Stimulated activated CD4-positive, alpha-beta T cell treated with anti-CD3 and anti-CD28 coated beads, Interleukin-1b, Interleukin-23, amount 100 ng/mL, for 4 hours (primary cell): ENCODE measurements at places on chromosomes 4 and X.

GRCh38 chrX:39174772-39175417 is 373.6 kb downstream of the MID1IP1 start:
- no peak for DNase-seq

DNA sequence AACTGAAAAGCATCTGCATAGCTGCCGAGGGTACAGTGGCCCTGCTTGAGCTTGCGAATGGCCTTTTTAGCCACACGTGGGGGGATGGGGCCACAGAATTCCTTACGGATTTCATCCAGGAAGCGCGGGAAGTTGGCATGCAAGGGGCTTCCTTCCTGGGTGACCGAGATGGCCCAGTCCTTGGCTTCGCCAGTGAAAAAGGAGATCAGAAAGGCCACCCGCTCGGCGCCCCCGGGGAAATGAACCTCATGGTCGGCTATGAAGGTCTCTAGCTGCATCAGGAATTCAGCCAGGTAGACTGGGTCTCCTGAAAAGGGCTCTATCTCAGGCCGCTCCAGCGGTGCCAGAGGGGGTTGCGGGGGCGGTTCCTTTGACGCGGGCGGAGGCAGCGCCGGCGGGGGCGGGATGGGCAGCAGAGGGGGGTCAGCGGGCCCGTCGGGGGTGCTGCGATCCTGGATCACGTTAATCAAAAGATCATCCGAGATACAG is 909 bp downstream of the RTL5 start:
- DNase-seq = no peak

DNA sequence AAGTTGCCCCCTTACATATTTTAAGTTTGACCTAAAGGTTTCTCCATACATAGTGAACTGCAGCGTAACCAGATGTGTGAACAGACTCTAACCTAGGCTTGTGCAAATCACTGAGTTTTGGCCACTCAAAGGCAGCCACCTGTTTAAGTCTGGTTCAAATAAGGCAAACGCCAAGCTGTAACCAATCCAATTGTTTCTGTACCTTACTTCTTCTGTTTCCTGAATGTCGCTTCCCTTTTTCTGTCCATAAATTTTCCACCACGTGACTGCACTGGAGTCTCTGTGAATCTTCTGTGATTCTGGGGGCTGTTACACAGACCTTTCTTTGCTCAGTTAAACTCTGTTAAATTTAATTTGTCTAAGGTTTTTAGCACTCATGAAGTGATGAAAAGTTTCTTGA is 618.8 kb downstream of the GLUD2 start:
- no peak for DNase-seq

DNA sequence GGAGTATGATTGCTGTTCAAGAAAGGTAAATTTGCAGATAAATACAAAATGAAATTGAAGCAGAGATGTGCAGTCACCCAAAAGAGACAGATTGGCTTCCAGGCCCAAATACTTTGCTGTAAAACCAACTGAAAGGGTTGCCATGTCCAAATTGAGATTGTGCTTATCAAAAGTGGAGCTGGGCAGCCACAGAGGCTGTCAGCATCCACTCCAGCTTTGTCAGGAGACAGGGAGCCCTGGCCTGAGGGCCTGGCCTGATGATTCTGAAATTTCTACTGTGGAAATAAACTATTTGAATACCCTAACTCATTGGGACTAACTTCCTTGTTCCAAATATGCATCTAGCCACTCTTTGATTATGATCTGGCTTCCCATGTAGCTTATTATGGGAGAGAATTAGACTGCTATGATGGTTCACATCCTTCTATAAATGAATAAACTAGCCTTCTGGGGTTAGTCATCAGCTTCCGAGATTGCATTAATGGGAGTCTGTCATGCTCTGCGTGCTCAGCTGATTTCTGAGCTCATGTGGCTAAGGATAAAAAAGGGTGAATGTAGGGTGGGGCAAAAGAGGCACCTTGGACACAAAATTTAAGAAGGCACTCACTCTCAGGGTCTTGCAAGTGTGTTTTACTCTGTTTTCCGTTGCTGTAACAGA is 48.2 kb downstream of the SLC34A2 start:
- DNase-seq = no peak

- no peak for DNase-seq
Observed at GRCh38 chrX:18895189-18895951, 88.5 kb downstream of the PHKA2 start.

DNA sequence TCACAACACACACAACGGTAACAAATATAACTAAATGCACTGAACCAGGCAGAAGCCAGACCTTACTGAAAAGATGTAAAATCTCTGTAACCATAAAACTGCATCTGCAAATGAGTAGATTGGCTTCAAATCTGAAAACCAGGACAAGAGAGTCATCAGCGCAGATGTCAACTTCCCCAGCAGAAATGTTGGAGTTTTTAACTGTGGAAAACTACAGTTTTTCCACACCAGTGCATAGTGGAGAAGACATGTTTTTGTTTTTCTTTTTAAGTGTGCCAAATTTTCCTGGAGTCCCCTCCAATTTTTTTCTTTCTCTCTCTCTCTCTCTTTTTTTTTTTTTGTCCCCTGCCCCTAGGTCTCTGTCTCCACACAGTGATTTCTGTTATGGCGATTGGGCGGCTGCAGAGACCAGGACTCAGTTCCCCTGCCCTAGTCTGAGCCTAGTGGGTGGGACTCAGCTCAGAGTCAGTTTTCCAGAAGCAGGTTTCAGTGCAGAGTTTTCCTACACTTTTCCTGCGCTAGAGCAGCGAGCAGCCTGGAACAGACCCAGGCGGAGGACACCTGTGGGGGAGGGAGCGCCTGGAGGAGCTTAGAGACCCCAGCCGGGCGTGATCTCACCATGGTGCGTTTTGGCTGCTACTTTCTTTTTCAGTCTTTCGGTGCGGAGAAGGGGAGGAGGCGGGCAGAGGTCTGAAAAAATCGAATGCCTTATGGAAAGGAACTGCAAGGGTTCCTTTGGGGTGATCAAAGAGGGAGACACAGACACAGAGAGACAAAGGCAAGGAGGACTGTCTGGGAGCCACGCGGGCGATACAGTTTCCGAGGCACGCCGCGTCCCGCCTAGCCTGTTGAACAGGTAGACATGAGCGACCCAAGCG is at the start of gene GUCY1A1:
Gene GUCY1A1 (plus strand): TSS at position 505 of the 878 bp plus-strand sequence. CDS start 30,020 bp downstream, outside the sequence.
- DNase-seq = peak; percentile 0

DNA sequence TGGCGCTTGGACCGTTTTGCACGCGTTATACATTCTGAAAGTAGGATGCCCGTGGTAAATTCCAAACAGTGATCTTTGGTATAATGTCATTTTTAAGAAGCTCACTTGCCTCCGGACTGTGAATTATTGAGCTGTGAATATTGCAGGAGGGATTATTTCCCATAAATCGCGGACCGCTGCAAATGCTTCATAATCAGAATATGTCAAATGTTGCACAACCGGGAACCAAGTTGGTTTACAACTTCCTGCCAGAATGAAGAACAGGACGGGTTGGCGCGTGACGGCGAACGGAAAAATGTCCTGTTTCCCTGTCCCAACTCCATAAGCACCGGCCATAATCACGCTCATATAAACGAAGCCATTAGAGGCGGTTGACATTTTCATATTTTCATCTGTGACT is 67.6 kb downstream of the SHOX start:
- no peak for DNase-seq

DNA sequence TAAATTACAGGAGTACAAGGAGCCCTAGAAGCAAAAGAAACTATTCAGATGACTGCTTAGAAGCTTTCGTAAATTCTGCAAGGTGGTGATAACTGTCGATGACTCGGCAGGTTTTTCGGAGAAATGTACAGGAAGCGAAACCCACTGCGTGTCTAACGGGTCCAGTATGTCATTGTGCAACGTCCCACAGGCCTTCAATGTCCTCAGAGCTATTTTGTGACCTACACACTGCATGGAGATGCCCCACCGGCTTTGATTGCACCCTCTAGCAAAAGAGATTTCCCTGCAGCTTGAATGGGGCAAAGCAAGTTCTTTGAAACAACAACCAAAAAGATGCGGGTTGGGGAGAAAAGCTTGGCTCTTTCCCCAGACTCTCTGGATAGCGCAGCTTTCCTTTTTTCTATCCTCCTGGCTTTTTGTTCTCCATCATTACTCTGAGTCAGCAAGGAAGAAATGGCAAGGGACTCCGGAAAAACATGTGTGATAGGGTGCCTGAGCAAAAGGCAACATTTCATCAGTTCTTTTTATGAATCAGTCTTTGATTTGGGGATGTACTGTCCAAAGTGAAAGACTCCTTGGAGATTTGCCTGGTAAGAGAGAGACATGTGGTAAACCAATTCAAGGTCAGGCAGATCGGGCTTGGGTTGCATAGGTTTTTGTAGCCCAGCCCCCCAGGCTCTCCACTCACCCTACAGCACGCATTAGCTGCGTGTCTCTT is 112.0 kb upstream of the TBL1X start:
- DNase-seq = no peak

GRCh38 chrX:6965729-6966128 is 181.8 kb upstream of the STS start:
- DNase-seq = no peak

GRCh38 chr4:23728393-23728792 is 161.5 kb downstream of the PPARGC1A start:
- DNase-seq = no peak

DNA sequence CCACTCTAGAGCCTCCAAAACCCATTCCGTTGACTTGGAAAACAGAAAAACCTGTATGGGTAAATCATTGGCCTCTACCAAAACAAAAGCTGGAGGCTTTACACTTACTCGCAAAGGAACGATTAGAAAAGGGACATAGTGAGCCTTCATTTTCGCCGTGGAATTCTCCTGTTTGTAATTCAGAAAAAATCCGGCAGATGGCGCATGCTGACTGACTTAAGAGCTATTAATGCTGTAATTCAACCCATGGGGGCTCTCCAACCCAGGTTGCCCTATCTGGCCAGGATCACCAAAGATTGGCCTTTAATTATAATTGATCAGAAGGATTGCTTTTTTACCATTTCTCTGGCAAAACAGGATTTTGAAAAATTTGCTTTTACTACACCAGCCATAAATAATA is 60.8 kb downstream of the ZNF732 start:
- DNase-seq = no peak

- DNase-seq = no peak
Observed at GRCh38 chr4:2689114-2689513, 67.0 kb downstream of the TNIP2 start.

DNA sequence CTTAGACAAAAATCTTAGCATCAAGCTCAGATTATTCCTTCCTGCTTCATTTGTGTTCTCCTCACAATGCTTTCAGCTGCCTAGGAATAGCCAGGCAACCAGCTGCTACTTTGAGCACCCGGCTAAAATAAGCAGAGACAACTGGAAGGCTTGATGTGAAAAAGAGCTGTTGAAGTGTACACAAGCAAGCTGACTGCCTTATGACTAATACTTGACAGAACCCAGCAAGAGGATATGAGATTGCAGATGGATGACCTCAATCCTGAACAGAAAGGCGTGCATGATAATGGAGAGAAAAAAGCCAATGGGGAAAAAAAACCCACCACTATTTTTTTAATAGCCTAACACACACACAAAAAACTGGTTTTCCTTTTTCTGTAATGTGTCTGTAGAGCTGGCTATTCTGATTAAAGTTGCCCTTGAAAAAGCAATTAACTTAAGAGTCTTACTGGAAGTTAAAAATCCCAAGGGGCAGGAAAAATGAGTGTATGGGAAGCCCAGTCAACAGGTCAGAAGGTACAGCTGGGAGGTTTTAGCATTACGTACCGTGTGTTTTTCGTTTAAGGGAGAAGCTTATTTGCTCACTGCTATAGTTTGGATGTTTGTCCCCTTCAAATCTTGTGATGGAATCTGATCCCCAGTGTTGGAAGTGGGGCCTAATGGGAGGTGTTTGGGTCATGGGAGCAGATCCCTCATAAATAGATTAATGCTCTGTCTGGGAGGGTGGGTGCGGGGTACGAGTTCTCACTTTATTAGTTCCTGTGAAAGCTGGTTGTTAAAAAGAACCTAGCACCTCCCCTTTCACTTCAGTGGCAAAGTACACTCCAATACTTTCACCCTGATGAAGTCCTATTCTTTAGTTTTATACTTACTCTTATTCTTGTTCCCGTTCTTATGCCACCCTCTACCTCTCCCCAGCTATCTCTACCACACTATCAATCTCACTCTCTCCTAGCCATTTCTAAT is 37.1 kb upstream of the HERC6 start:
- no peak for DNase-seq

DNA sequence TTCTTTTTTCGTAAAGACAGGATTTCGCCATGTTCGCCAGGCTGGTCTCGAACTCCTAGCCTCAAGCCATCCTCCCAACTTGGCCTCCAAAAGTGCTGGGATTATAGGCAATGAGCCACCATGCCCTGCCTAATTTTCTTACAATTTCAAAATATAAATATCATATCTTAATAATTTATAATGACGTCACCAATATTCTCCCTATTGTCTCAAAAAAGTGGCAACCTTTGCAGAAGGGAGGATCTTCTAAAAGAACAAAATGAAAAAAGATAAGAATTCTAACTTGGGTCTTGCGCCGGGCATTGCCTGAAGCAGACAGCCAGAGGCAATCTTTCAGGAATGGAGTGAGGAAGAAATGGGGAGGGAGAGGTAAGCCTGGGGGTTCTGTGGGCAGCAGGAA is 37.9 kb upstream of the WAS start:
- DNase-seq = no peak

- DNase-seq = no peak
Observed at GRCh38 chr4:155582971-155583437, 83.6 kb upstream of the GUCY1A1 start.

DNA sequence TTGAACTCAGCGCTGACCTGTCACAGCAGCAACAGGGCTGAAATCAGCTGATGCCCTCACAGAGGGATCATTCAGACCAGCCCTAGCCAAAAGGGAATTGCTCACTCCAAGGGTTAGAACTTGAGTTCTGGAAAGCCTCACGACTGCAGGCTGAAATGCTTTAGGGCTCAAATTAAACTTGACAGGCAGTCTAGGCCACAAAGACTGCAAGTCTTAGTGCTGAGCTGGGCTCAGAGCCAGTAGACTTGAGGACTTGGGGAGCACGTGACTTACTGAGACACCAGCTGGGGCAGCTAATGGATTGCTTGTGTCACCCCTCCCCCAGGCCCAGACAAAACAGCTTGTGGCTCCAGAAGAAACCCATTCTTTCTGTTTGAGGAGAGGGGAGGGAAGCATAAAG is 119.0 kb upstream of the SLC6A14 start:
- no peak for DNase-seq

DNA sequence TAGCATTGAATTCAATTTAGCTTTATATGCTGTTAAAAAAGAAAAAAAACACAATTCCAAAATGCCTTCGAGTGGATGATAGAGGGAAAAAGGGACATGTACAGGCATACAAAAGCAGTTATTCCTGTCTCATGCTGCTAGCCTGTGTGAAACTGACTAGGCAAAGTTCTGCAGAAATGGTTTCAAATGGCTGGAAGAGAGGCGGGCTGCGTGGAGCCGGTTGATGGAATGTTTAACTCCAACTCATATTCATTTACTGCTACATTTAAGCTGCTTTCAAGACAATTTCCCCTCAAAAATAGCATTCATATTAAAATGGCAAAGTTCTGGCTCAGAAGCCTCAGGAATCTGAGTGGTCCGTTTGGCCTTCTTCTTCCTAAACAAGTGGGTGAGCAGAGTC is 143.8 kb upstream of the PPARGC1A start:
- no peak for DNase-seq
